IPS DF 6.9 (cell line): ENCODE measurements at places on chromosomes 7 and 10.

- DNase-seq: no peak
These were observed 595.5 kb downstream of the LRMDA start for GRCh38 chr10:76026905-76027304.

DNA sequence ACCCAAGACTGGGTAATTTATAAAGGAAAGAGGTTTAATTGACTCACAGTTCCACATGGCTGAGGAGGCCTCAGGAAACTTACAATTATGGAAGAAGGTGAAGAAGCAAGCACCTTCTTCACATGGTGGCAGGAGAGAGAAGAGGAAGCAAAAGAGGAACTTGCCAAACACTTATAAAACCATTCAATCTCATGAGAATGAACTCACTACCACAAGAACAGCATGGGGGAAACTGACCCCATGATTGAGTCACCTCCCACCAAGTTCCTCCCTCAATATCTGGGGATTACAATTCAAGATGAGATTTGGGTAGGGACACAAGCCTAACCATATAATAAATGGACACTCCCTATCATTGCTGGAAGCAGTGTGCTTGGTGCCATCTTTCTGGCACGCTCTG is 506.3 kb downstream of the CALN1 start:
- DNase-seq: no peak

GRCh38 chr7:121385800-121386179 is 10.3 kb downstream of the FAM3C start:
- no peak for DNase-seq

GRCh38 chr7:98879198-98879978 is 1.1 kb downstream of the TRRAP start:
- no peak for DNase-seq

DNA sequence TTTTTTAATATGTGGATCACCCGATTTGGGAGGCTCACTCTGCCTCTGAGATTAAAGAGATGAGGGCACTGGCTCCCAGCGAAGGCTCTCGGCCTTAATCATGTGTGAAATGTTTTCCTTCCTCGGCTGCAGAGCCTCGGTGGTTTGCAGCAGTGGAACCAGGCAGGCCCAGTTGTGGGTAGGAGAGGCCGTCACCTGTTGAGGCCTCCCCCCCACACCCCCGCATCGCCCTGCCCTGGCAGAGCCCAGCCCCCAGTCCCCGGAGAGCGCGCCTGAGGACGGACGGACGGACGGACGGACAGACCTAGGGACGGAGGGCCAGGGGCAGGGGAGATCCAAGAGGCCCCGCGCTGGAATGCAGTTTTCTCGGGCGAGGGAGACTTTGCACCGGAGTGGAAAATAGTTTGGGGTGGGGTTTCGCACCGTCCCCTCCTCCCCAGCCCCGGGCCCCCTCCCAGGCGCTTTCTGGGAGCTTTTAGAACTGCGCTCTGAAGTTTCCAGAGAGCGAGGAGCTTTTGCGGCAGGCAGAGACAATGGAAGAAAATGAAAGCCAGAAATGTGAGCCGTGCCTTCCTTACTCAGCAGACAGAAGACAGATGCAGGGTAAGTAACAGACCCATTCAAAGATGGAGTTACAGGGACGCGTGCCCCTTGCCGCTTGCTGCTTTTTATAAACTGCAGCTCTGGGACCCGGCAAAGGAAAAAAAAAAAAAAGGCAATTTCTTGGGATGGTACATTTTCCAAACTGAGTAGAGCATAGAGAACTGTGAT is at the start of gene KIAA1217:
Gene KIAA1217 (plus strand): TSS at position 478 of the 771 bp plus-strand sequence. CDS start 56 bp downstream, at position 534.
- DNase-seq: no peak
